Left forelimb (tissue), 1 donor: ENCODE measurements at places on chromosomes 3 and 15.

GRCh38 chr15:100726421-100727190 is 124.2 kb downstream of the ASB7 start:
- no peak for DNase-seq

GRCh38 chr3:171054921-171055320 is 28.4 kb upstream of the SLC2A2 start:
- no peak for DNase-seq

DNA sequence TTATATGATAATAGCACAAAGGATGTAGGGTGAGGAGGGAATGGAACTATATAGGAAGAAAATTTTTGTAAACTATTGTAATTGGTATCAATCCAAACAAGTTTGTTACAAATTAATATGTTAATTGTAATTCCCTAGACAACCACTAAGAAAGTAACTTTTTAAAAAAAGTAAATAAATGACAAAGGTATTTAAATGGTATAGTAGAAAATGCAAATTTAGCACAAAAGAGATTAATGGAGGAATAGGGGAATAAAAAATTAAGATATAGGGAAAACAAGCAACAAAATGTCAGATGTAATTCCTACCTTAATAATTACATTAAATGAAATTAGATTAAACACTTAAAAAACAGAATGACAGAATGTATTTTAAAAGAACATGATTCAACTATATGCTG is 60.3 kb downstream of the TIMP4 start:
- no peak for DNase-seq

- no peak for DNase-seq
These were observed 61.8 kb upstream of the ATP13A3 start for GRCh38 chr3:194548346-194549321.

DNA sequence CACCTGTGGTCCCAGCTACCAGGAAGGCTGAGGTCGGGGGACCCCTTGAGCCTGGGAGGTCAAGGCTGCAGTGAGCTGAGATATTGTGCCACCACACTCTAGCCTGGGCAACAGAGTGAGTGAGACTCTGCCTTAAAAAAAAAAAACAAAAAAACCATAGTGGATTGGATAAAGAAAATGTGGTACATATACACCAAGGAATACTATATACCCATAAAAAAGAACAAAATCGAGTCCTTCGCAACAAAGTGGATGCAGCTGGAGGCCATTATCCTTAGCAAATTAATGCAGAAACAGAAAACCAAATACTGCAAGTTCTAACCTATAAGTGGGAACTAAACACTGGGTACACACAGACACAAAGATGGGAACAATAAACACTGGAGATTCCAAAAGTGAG is 20.6 kb upstream of the ARF4 start:
- no peak for DNase-seq
